ENCODE measurements at places on chromosomes 16 and 17. TPM values are rescaled to one million over a fixed set of nuclear protein-coding genes. Genes with fewer than 3 reads are reported as not detected.

DNA sequence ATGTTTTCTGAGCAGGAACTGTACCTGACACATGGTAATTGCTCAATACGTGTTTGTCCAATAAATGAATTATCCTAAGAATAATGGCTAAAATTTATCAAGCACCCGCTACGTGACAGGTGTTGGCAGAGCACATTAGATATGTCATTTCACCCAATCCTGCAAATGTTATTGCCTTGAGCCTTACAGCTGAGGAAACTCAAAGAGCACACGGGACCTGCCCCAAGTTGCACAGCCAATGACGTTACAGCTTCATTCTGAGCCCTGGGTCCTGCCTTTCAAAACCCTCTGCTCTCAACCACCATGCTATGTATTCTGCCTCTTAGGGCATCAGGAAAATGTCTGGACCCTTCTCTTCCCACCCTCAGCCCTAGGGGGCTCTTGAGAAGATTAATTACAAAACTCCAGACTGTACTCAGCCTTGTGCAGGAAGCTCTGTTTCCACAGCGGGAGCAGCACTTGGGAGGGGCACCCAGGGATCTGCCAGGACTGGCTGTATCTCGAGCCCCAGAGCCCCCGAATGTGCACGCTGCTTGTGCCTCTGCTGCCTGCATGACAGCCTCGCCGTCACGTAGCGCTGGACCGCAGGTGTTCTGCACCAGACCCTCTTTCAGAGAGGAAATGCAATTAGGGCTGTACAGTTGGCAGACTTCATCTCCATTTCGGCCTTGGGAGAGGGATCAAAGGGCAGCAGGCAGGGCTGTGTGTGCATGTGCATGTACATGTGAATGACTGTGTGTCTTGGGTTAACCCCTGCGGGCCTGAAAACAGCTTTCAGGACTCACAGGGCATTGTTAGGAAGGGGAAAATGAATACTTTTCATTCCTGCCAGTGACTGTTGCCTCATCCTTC, 71.6 kb downstream of the GPR139 start:
- DNase-seq: no peak
- no peaks in the 10 kb centered on the region for H3K4me1 ChIP-seq
- H3K27ac ChIP-seq: no peak overlapping the region
- no peak overlapping the region for H3K4me3 ChIP-seq
- H3K27me3 ChIP-seq: no peaks in the 10 kb centered on the region

DNA sequence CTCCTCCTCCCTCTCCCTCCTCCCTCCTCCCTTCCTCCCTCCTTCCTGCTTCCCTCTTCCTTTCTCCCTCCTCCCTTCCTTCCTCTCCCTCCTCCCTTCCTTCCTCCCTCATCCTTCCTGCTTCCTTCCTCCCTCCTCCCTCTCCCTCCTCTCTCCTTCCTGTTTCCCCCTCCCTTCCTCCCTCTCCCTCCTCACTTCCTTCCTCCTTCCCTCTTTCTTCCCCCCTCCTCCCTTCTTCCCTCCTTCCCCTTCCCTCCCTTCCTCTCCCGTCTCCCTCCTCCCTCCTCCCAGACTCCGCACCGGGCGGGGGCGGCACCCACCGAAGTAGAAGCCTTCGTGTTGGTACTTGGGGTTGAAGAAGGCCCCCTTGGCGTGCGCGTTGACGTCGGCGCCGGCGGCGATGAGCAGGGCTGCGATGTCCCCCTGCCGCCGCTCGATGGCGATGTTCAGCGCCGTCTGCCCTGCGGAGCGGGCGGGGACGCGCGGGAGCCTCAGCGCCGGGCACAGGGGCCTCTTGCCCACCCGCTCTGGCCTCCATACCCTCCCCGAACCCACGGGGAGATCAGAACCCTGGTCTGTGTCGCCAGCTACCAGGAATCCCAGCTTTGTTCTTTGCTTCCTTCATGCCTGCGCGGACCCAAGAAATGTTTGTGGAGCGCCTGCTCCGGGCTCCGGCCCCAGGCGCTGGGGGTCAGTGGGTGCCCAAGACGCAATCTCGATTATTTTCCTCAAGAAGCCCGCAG, 22.2 kb downstream of the TRPV3 start:
- DNase-seq: no peak
- no peaks in the 10 kb centered on the region for H3K4me1 ChIP-seq
- H3K27ac ChIP-seq: peak overlapping the region; percentile 55
- no peaks in the 10 kb centered on the region for H3K27me3 ChIP-seq

The FZD2 gene
- 1.9 TPM for total RNA-seq

GRCh38 chr17:50631195-50631907, 3.3 kb upstream of the ABCC3 start:
- DNase-seq: no peak
- peaks cover 4% of the 10 kb centered on the region for H3K4me1 ChIP-seq
- no peak overlapping the region for H3K4me3 ChIP-seq
- no peak overlapping the region for H3K27ac ChIP-seq

DNA sequence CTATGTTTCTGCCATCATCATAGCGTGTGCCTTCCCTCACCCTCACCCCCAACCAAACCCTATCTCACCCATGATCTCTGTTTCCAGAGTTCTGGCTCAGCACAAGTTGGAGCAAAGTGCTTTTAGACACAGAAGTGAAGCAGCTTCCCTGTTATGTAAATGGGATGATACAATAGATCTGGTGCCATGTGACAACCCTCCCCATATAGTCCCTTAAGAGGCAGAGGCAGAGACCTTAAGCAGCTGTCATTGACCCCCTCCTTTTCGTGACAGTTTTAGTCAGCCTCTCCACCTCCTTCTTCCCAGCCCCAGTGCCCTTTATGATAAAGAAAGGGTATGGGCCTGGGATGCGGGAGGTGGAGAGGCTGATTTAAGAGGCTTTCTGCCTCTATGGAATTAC, 40.3 kb upstream of the MED13 start:
- no peaks in the 10 kb centered on the region for H3K36me3 ChIP-seq
- H3K27me3 ChIP-seq: no peaks in the 10 kb centered on the region
- H3K4me1 ChIP-seq: no peaks in the 10 kb centered on the region
- no peak overlapping the region for H3K4me3 ChIP-seq
- DNase-seq: no peak

GRCh38 chr16:54369861-54370260, 83.3 kb upstream of the IRX3 start:
- no peak overlapping the region for H3K27ac ChIP-seq
- H3K4me3 ChIP-seq: no peak overlapping the region
- H3K4me1 ChIP-seq: no peaks in the 10 kb centered on the region
